ENCODE measurements at places on chromosomes 16 and 17.

GRCh38 chr17:59829217-59830006 lies 63.3 kb downstream of the TUBD1 start:
- no peak for DNase-seq

DNA sequence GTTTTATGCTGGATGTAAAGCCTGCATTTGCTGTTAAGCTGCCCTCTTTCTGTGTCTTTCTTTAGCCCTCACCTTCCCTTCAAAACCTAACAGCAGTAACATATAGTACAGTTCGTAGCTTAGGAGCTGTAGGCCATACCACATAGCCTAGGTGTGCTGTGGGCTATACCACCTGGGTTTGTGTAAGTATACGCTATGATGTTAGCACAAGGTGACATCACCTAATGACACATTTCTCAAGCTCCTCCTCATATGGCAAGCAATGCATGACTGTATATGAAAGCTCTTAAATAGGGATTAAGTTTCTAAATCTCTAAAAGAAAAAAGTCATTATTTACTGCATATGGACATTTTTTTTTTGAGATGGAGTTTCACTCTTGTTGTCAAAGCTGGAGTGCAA lies 57.8 kb upstream of the TMEM97 start:
- no peak for DNase-seq

DNA sequence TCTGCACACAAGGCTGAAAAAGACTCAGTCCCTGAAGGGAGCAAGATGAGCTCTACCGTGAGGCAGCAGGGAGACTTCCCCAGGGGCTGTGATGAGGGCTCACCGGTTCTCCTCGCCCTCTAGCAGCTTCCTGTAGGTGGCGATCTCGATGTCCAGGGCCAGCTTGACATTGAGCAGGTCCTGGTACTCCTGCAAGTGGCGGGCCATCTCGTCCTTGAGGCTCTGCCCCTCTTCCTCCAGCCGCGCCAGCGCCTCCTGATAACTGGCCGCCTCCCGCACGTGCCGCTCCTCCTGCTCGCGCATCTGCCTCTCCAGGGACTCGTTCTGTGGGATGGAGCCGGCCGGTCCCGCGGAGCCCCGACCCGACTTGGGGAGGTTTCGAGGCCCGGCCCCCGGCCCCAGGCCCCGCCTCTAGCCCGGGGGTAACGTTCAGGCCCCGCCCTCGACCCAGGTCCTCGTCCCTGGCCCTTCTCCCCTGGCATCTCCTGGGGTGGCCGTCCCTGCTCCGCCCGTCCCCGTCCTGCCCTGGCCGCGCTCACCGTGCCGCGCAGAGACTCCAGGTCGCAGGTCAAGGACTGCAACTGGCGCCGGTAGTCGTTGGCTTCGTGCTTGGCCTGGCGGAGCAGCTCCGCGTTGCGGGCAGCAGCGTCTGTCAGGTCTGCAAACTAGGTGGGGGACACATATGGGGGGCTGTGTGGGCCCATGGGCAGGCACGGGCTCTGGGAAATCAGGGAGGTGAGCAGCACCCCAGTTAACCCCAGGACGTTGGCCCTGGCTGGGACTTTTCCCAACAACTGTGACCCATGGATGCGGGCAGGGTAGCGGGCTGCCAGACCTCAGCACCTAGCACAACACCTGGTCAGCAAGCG lies 3.9 kb downstream of the GFAP start:
- DNase-seq, result peak; percentile 22

DNA sequence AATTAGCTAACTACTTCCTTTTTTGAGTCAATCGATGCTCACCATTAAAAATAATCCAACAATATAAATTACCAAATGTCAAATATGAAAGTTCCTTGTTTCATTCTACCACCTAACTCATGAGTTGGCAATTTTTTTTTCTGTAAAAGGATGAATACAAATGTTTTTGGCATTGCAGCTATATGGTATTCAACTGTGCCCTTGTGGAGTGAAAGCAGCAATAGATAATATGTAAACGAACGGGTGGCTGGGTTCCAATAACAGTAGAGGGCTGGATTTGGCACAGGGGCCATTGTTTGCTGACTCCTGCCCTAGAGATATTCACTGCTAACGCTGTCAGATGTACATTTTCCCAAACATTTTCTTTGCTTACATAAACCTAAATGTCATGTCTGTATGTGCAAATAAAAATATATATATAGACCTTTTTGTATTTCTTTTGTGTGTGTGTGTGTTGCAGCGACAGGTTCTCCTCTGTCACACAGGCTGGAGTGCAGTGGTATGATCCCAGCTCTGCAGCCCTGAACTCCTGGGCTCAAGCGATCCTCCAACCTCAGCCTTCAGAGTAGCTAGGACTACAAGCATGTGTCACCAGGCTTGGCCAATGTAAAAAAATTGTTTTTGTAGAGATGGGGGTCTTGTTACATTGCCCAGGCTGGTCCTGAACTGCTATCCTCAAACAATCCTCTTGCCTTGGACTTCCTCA lies 73.9 kb downstream of the RPGRIP1L start:
- DNase-seq, result no peak

DNA sequence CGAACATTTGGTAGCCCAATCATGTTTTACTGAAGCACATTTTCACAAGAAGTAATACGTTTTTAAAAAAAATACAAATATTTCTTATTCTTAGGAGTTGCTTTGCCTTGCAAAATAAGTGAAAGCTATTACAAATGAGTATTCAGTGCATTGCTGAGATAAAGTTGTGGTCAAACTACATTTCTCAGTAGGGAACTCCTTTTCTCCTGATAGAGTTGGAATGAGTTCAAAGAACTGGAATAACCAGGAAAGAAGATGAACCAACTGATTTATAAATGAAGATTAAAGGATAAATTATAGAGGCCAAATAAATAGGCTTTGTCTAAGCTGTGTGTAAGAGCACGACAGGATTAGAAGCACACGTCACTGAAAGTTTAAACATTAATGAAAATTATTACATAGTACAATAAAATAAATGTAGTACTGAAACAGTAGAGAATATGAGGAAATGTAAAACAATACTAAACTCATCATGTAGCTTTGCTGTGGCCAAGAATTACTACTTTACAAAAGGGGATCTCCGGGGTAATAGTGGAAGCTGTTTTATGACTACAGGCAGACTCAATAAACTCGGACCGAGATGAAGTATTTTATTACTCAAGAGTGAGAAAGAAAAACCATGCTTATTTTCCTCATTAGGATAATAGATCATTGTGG lies 73.6 kb downstream of the KCNJ2 start:
- no peak for DNase-seq

All from activated CD4-positive, alpha-beta T cell treated with anti-CD3 and anti-CD28 coated beads for 1 hour (primary cell).